Chondrocyte (in vitro differentiated cells): ENCODE measurements at places on chromosomes 3 and 15.

DNA sequence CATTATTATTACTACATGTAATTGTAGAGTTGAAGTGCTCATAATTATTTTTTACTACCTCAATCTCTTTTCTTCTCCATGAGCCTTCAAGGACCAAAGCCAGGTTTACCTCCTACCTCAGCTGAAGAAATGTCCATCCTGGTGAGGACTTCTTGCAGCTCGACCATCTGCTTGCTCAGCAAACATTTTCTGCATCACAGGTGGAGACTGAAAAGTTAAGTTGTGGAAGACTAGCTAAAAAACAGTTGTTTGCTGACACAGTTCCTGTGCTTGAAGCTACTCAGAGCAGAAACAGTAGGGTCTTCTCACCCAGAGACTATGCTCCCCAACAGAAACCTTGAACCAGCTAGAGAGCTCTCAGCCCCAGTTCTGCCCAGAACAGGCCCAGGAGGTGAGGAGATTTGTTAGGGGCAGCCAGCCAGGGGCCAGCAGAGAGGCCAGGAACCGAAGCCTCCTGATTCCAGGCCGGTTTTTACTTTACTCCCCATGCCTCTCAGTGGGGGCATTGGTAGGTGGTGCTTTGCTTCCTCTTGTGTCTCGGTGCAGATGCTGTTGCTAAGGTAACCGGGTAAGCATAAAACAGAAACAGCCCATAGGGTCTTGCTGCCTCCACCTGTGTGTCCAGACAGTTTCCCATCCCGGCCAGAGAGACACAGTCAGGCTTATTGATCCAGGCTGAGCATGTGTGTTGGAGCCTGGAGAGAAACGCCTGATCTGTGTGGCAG is 54.9 kb downstream of the CCNL1 start:
- no peak for DNase-seq

GRCh38 chr15:55434989-55435825 is 26.9 kb downstream of the PIERCE2 start:
- no peak for DNase-seq

GRCh38 chr3:16825617-16826204 is 59.0 kb upstream of the PLCL2 start:
- no peak for DNase-seq

DNA sequence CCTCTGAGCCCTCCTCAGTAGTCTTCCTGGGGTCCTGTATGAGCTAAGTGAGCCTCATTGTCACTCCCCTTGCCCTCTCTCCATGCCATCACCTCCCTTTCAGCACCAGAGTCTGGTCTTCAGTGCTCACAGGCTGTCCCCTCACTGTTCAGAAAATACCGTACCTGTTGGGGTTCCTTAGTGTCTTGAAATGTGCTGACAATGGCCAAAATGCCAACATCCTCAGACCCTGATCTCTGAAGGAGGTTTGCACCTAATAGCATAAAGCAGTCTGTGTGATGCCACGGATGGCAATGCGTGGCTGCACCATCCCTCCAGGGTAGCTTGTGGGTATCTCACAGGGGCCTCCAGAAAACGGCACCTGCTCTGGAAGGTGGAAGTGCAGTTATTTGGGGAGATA is 301.0 kb upstream of the TLE3 start:
- no peak for DNase-seq

GRCh38 chr3:17154941-17155340 is 270.2 kb downstream of the PLCL2 start:
- no peak for DNase-seq

- DNase-seq: no peak
Measured at GRCh38 chr15:81914734-81915256, 131.0 kb downstream of the MEX3B start.

- no peak for DNase-seq
Measured at GRCh38 chr15:51193526-51193925, 98.8 kb upstream of the TNFAIP8L3 start.

- DNase-seq: no peak
Measured at GRCh38 chr15:89899295-89899945, 5.6 kb upstream of the AP3S2 start.
